ENCODE measurements at places on chromosomes 6 and 20. TPM values are rescaled to one million over a fixed set of nuclear protein-coding genes. Genes with fewer than 3 reads are reported as not detected.

Gene MAP7
- total RNA-seq, result 2.0 TPM

Gene PRRT1
- 0.44 TPM for total RNA-seq

Gene TGM3
- under 0.01 TPM for total RNA-seq

Gene PI3
- not detected for total RNA-seq

Gene HLA-DOA
- under 0.01 TPM for total RNA-seq

Gene RBBP8NL
- total RNA-seq, result not detected

Gene C20orf202
- total RNA-seq, result under 0.01 TPM

Gene ACTL10
- total RNA-seq, result 3.0 TPM

Gene NMBR
- not detected for total RNA-seq

Gene PAK5
- total RNA-seq, result under 0.01 TPM

Gene RAMACL
- total RNA-seq, result 2.5 TPM

Gene MAD2L1BP
- total RNA-seq, result 30.4 TPM

Gene PM20D2
- total RNA-seq, result 3.3 TPM

Gene WFDC12
- total RNA-seq, result not detected

Gene LTA
- not detected for total RNA-seq

Gene BFSP1
- total RNA-seq, result 2.3 TPM

Gene SLC32A1
- total RNA-seq, result not detected

Gene MUCL3
- total RNA-seq, result not detected

Gene LY6G6F
- total RNA-seq, result not detected

Gene SLC22A16
- 0.15 TPM for total RNA-seq

Gene FAM217B
- 3.9 TPM for total RNA-seq

Gene HECA
- 26.6 TPM for total RNA-seq

Gene C6orf15
- total RNA-seq, result not detected

Gene HRH3
- not detected for total RNA-seq

Gene RAD21L1
- total RNA-seq, result not detected

Gene PLG
- total RNA-seq, result not detected

Gene SIGLEC1
- not detected for total RNA-seq

Gene BHLHE23
- total RNA-seq, result not detected

Gene ZBTB2
- total RNA-seq, result 8.9 TPM

Gene EFCAB8
- total RNA-seq, result not detected

Gene METTL24
- total RNA-seq, result 0.44 TPM

Gene YWHAB
- total RNA-seq, result 158 TPM

Gene SIRPB1
- 1.2 TPM for total RNA-seq

Gene KIF25
- not detected for total RNA-seq

Gene FAM209B
- not detected for total RNA-seq

Gene LY6G6C
- not detected for total RNA-seq

Gene MRPS18A
- 42.8 TPM for total RNA-seq

Gene SAMD3
- total RNA-seq, result 5.1 TPM

Gene HLA-DPB1
- total RNA-seq, result 1.8 TPM

Gene TINAG
- total RNA-seq, result not detected

Gene RWDD2A
- total RNA-seq, result 3.3 TPM

Gene RSPO3
- total RNA-seq, result 2.3 TPM

Gene MDFI
- total RNA-seq, result not detected

Gene PCK1
- total RNA-seq, result not detected

Data from smooth muscle cell of trachea (primary cell).